ENCODE measurements at places on chromosomes 2 and 18.

DNA sequence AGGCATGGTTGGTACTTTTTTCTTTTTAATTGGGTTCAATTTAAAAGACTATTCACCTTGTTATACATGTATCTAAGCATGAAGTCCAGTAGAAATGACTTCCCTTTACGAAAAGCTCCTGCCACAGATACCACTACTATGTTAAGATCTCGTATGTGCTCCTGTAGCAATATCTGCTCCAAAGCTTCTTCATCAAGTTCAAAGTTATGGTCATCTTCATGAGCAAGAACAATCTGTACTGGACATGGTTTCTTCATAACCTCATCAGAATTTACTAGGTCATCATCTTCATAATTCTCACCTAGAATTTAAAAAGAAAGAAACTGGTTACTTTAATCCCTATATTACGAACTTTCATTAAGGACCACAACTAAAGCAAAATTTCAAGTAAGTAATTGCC, 33.9 kb downstream of the ATL2 start:
- DNase-seq = no peak

DNA sequence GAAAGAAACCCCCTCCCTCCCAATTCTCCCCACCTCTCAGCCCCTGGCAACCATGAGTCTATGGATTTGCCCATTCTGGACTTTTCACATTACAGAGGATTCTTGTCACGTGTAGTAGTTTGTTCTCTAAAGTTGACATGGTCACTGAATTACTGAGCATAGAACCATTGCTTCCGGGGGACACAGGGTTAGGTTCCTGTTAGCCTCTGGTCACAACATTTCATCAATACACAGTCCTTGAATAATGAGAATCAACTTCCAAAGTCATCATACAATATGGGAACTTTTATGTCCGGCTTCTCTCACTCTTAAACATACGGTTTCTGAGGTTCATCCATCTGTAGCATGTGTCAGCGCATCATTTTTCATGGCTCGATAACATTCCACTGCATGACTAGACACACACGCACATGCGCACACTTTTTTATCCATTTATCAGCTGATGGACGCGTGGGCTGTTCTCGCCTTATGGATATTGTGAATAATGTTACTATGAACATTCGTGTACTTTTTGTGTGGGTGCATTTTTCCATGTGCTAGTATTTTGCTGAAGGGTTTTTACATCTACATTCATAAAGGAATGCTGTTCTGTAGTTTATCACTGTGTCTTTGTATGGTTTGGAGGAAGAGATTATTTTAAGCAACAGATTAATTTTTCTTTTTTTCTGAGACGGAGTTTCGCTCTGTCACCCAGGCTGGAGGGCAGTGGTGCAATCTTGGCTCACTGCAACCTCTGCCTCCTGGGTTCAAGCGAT, 48.1 kb downstream of the PARD6G start:
- DNase-seq = no peak

GRCh38 chr2:66839551-66840320, 404.8 kb downstream of the MEIS1 start:
- no peak for DNase-seq

DNA sequence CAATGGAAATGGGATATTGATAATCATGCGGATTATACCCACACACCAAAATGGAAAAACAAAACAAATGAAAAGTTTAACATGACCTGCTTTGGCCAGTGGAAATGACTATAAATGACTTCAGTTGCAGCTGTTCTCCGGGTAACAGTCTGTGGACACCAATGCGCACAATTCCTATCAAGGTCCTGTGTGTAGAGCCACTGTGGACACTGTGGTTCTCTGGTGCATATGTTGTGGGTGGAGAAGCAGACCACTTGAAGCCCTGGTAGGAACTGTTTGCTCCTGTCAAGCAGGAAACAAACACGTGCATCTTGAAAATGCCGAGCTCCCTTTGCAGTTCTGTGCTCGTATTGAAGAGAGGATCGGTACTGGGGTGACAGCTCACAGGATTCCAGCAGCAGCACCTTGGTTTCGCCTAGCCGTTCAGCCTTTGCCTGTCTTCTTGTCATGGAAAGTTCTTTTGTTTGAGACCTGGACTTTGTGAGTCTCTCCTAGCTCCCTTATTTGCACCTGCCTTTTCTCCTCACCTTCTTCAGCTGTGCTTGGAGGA, 32.9 kb downstream of the NCK2 start:
- no peak for DNase-seq

All from NCI-H446 treated with DMSO at 0.1 percent for 48 hours (cell line).